Endothelial cell of umbilical vein (primary cell): ENCODE measurements at places on chromosomes 3 and 15. TPM values are rescaled to one million over a fixed set of nuclear protein-coding genes. Genes with fewer than 3 reads are reported as not detected.
A peak's percentile ranks its signal among the peaks of the same experiment; 100 is the strongest.

GRCh38 chr15:82165948-82166376, 96.6 kb downstream of the EFL1 start:
- peak; percentile 31 for DNase-seq

The LTK gene
- 0.17 and 0.18 TPM in 2 replicates for polyA plus RNA-seq

The RTP4 gene
- polyA plus RNA-seq: 0.08 and 0.12 TPM in 2 replicates

DNA sequence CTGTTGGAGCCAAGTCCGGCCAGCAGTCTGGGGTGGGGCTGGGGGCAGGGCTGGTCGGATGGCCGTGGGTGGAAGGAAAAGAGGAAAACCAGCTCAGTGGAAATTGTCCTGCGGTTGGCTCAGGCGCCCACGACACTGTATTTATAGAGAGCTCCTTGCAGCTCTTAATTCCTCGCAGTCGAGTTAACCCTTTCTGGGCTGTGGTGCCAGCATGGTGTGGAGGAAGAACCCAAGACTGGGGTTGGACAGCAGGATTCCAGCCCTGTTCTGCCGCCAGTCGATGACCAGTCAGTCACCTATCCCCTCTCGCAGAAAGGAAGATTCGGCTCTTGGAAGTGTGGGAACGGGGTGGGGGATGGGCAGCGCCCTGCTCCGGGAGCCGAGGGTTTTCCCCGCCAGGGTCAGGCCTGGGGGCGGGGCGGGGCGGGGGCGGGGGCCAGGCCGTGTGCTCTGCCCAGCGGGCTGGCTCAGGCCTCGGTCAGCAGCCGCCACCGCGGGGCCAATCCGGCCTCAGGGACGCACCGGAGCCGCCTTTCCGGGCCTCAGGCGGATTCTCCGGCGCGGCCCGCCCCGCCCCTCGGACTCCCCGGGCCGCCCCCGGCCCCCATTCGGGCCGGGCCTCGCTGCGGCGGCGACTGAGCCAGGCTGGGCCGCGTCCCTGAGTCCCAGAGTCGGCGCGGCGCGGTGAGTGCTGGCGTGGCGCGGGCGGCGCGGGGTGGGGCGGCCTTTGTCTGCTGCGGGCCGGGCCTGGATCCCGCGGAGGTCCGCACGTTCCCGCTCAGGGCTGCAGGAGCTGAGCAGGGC, at the start of gene CD276:
CD276 (plus strand) TSS at position 607 of the 804 bp plus-strand sequence. CDS start 15,257 bp downstream, outside the sequence.
- DNase-seq: peak; percentile 55

The GCSAM gene
- not detected in 2 replicates for polyA plus RNA-seq

DNA sequence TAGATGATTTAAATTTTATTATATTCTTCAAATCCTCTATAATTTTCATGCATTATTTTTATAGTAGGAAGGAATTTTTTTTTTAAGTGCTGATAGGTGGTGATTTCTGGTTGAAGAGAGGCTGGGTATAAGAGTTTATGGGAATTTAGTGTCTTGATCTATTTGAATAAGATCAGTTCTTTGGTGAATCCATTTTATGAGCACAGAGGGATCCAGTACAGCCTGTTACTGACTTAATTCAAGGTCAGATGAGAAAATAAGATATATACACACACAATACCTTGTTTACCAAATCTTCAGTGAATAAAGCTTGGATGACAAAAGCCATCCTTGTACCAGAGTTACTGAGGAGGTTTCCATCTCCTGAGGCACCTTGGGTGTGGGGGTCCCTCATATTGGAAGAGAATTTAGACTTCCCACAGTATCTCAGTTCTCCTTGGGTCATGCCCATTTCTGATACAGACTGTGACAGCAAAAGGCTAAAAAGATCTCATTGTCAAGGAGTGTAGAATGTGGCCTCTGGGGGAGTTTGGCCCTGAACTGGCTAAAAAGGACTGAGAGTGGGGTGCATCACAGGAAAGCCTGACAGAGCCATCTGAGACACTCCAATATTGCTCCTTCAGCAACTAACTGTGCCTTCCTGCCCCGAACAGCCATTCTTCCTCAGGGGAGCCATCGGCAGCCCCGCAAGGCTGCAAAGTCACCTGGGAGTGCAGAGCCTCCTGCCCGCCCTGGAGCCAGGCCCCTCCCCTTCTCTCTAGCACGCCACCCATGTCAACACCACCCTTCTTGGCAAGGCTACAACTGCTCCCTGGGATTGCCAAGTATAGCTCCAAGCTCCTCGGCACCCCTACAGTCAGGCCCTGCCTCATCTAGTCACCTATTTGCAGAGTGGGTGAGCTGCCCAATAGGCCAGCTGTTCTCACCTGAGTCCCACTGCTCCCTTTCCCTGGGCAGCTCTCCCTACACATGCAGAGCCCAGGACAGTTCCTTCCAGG, 43.1 kb upstream of the HACD2 start:
- DNase-seq: no peak

The PRKCI gene
- 4.8 and 7.1 TPM in 2 replicates for polyA plus RNA-seq

- no peak for DNase-seq
Measured at GRCh38 chr3:165197481-165197800, 1.3 kb upstream of the SLITRK3 start.

The UBE2E2 gene
- 32.1 and 37.0 TPM in 2 replicates for polyA plus RNA-seq

DNA sequence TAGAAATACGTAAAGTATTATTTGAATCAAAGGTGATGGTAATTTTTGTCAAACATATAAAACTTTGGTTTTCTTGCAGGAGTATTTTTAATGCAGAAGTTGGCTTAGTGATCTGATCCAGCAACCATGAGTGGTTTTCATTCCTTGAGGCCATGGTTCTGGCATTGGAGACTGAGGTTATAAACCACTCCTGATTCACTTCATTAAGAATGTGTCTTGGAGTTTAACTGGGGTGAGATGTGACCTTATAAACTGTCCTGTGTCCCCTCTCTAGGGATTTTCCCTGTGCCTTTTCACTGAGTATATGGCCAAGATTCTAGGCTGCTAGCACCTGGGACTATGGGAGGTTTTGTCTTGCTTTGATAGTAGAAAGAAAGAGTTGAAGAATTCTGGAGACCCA, 94.3 kb downstream of the RYR3 start:
- DNase-seq: no peak

- no peak for DNase-seq
Measured at GRCh38 chr3:3296979-3297381, 117.5 kb upstream of the CRBN start.

DNA sequence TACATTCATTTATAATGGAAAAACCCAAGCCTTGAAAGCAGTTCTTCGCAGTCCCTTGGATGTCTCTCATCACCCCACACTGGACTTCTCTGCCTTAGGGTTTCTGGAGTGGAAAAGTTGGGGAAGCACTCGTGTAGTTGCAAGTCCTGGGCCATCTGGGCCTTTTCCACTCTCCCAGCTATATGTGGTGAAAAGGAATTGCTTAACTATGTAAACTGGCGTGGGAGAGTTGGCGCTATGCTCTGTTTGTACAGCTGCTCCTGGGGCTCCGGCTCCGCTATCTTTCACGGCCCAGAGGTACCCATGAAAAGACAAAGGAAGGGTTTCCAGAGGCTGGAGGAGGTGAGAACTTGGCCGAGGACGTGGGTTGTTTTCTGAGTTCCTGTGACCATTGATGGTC, 81.1 kb upstream of the MYZAP start:
- peak; percentile 98 for DNase-seq

- no peak for DNase-seq
Measured at GRCh38 chr15:73857193-73857920, 16.0 kb upstream of the TBC1D21 start.

- DNase-seq: no peak
Measured at GRCh38 chr15:100278596-100279380, 63.0 kb downstream of the ADAMTS17 start.

GRCh38 chr3:196272826-196273225, 14.7 kb downstream of the PCYT1A start:
- DNase-seq: no peak

DNA sequence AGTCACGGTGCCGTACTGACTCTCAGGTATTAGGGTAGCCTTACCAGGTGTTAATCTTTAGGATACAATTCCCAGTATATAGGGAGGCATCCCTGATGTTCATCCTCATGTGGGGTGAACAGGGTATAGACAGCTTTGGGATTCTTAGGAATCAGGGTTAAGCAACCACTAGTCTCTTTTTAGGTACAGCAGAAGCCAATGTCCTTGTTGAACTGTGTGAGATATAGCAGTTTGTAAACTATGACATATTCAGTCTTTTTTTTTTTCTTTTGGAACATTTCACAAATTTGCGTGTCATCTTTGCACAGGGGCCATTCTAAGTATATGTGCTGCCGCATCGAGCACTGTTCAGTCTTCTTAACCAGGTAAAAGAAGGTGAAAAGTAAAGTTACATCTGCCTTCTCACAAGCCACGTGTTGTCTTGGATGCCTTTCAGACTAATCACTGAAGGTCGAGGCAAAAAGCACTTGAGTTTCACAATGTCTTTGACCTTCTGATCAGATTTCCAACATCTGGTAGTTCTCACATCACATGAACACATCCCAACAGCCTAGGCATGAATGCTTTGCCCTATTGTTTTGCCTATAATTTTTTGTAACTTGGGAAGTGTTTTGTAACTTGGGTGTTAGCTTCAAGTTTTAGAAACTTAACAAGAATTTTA, 17.2 kb downstream of the TSEN2 start:
- DNase-seq: no peak

GRCh38 chr3:21621181-21621651, 129.8 kb downstream of the ZNF385D start:
- no peak for DNase-seq

DNA sequence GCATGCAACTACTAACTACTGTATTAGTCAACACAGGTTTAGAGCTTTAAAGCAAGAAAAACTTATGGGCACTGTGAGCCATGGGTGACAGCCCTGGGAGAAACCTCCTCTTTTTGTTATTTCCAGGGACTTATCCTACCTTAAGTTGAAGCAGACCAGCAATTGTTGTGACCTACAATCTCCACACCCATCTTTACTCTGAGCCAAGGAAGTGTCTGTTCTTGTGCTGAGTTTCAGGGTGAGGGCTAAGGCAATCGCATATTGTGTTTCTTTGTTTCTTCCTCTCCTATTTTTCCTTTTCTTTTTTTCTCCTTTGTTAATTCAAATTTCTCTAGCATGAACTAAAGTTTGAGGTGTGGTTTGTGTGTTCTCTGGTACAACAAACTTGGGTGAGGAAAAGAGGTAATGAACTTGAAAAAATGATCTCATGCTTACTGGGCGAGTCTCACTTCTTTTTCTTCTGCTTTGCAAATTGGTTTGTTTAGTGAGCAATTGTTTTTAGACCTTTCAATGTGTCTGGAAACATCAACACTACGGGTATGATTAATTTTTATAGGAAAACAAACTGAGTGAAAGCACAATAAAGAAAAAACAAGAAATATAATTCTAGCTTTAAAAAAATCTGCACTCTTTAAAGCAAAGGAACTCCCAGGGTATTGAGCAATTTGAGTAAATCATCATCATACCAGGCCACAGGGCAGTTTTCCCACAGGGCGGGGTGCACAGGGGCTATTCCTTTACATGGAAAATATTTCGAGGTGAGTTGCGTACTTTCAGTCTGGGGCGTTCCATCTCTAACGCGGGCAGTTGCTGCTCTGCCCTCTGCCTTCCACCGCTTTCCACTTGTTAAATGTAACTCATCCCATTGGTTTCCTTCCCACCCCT, 2.7 kb downstream of the UPK1B start:
- no peak for DNase-seq

The HRG gene
- not detected in 2 replicates for polyA plus RNA-seq
